Endothelial cell of umbilical vein (primary cell): ENCODE measurements at places on chromosomes 16 and 17. TPM values are rescaled to one million over a fixed set of nuclear protein-coding genes. Genes with fewer than 3 reads are reported as not detected.

The ABCA6 gene
- total RNA-seq, result 16.8 and 30.5 TPM in 2 replicates

The NXPH3 gene
- total RNA-seq, result 2.0 and 2.1 TPM in 2 replicates

The ABCC3 gene
- 1.1 and 2.1 TPM in 2 replicates for total RNA-seq

The DLX4 gene
- total RNA-seq, result not detected in 2 replicates

The BRICD5 gene
- total RNA-seq, result 8.4 and 10.2 TPM in 2 replicates

The GAS7 gene
- total RNA-seq, result not detected in 2 replicates

The CFAP119 gene
- 6.5 and 7.2 TPM in 2 replicates for total RNA-seq

The KRT23 gene
- total RNA-seq, result not detected in 2 replicates

The SCGB1C2 gene
- total RNA-seq, result not detected in 2 replicates

The SKAP1 gene
- total RNA-seq, result 0.51 and 0.75 TPM in 2 replicates

The SLFN14 gene
- total RNA-seq, result not detected in 2 replicates

The TBC1D28 gene
- total RNA-seq, result not detected in 2 replicates

The KRTAP4-5 gene
- total RNA-seq, result not detected in 2 replicates

The ADAD2 gene
- total RNA-seq, result not detected in 2 replicates

The NHLRC4 gene
- total RNA-seq, result 0.30 and 0.73 TPM in 2 replicates

The NPIPA8 gene
- 0.51 and 9.4 TPM in 2 replicates for total RNA-seq

The WSCD1 gene
- total RNA-seq, result 45.7 and 49.4 TPM in 2 replicates
